Kidney tubule cell (primary cell): ENCODE measurements at places on chromosomes 5 and 9.

GRCh38 chr5:41369799-41370198 is 140.6 kb downstream of the PLCXD3 start:
- no peak for DNase-seq

GRCh38 chr9:122221183-122221811 is 7.5 kb downstream of the LHX6 start:
- DNase-seq: no peak

- DNase-seq: peak; percentile 87
Measured at GRCh38 chr9:125513668-125514413, 193.2 kb downstream of the MAPKAP1 start.

- DNase-seq: no peak
Measured at GRCh38 chr9:92350740-92351133, 25.0 kb downstream of the CENPP start.

DNA sequence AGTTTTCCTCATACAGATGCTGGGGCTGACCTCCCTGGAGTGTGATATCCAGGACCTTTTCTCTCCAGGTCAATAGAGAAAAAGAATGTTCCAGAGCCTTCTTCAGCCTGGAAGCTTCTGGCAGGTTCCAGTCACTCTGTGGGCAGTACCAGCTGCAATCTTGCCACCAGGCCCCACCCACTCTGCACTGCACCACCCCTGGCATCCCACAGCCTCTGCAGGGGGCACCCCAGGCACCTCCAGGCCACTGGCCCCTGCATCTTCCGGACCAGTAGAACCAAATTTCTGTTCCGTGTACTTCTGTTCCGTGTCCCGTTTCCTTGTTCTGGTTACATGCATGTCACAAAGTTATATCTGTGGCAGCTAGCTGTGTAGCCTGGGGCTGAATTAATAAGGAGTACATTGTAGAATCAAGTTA is 83.3 kb upstream of the ZBTB43 start:
- DNase-seq: peak; percentile 17
